NCI-H1436 (cell line): ENCODE measurements at places on chromosomes 3 and 15.

GRCh38 chr3:9715764-9716437, 12.3 kb downstream of the CPNE9 start:
- DNase-seq = no peak

- DNase-seq = no peak
These were observed 3.7 kb upstream of the TMED3 start for GRCh38 chr15:79307251-79307650.

DNA sequence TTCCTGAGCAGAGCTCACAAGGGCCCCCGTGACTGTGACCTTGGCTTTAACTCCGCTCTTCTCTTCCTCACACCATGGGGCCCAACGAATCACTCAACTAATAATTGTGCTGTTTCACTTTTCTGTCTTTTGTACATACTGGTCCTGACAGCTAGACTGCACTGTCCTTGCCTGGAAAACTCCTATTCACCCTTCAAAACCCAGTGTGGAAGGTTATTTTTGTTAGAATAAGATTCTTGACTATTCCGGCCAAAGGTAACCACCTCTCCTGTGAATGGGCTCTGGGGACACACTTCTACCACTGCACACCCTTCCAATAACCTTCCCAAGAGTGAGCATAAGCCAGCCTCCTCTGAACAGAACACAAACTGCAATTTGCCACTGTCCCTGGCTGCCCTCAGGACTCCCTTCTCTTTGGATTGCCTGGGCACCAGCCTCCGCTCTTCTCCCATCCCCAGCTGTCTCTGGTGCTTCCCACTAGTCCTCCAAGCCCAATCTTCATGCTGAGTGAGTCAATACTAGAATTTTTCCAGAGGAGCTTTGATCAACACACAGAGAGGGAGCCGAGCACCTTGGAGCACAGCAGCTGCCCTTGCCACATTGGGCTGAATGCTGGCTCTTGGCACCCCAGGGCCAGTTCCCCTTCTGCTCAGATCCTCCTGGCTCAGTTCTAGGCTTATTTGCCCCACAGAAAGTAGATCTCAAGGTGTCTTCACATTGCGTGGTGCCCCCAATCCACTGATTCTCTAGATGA, 2.1 kb downstream of the SCN5A start:
- no peak for DNase-seq

DNA sequence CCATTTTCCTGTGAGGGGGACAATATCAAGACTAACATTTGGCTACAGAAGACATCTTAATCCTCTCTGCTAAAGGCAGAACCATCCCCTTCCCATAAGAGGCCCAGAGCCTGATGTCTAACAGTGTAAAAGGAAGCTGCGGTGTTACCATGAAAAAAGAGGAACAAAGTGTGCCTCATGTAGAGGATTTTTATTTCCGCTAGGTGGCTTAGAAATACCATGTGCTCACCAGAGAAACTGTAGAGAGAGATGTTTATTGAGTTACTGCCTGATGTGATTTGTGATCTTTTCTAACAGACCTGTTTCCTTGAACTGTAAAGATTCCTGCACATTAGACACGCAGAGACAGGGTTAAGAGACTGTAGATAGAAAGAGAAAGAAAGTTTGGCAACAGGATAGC, 22.0 kb downstream of the OR5H15 start:
- DNase-seq = no peak

- no peak for DNase-seq
These were observed 328.5 kb upstream of the TLE3 start for GRCh38 chr15:70426096-70426821.

GRCh38 chr3:101884776-101885175, 35.5 kb downstream of the NFKBIZ start:
- no peak for DNase-seq

GRCh38 chr3:100274361-100274760, 13.6 kb downstream of the TBC1D23 start:
- no peak for DNase-seq

DNA sequence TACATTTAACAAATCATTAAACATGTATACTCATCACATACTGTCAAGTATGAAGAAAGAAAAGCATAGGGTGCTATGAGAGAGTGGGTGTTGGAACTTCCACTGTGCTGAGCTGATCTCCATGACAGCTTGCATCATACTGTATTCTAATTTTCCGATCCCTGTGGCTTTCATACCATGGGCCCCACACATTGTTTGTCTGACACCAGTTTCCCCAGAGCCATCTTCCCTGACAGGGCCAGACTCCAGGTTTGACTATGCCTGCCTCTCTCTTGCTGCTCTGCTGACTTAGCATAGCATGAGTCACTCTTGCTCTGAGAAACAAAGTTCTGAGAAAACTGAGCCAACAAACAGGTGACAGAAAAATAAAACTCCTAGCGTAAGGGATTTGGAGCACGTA, 37.0 kb upstream of the CASR start:
- DNase-seq = no peak

DNA sequence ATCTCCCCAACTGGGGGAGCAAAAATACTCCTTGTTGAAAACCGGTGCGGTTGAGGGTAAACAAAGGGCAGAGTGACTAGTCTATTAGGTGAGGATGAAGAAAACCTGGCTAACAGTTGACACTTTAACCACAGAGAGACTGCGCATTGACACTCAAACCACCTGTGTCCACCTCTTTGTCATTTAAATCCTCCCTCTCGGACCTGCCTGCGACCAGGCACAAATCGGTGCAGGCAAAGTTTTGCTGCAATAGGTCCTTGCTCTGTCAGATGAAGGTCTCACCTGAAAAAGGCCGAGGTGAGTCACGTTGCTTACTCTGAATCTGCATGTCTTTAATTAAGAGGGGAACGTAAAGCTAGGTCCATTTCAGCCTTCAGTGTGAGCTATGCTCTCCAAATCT, 494.1 kb upstream of the DPPA4 start:
- no peak for DNase-seq

DNA sequence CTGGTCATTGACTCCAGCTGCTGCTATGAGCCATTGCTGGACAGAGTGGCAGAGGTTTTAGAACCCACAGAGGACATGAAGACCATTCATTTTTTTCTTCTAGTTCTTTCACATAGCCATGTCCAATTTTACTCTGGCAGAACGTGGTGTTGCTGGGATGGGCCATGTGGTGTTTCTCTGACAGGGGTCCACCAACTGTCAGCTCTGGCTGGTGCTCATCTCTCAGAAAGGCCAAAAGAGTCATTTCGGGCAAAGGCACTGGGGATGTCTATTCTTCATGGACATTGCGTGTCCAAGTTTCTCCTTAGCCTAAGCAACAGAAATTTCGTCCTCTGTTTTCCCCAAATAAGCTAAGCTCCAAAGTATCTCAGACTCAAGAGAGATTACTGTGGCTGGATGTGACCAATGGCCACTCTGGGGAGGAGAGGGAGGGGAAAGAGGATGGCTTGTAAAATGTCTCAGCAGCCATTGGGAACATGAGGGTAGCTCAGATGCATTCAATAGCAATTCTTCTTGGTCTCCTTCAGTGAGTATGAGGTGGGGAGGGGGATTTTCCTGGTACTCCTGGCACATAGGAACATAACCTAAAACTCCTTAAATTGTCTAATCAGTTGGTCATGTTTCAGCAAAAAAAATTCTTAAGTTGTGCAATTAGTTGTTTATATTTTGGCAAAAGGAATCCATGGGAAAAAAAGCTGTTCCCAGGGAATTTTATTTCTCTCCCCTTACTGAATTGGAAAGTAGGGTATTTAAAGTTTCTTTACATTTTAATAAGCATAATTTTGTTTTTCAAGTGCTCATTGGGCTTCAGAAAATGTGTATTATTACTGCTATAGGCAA, 131.6 kb upstream of the MITF start:
- DNase-seq = no peak

DNA sequence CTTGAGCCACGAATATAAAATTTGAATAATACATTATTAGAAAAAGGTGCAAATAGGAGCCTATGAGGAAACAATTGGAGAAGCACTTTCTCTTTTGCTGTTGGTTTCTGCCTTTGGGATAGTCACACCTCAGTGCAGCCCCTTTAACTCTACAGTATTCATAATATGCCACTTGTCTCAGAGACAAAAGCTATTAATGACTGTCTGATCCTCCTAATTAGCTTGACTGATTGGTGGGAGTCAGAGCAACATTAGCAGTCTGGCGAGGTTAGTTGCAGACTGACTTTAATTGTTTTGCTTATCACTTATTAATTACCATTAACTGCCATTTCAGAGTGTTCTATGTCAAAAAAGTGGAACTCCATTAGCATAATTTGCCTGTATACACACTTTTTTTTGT, 225.0 kb upstream of the ARHGEF26 start:
- DNase-seq = no peak

DNA sequence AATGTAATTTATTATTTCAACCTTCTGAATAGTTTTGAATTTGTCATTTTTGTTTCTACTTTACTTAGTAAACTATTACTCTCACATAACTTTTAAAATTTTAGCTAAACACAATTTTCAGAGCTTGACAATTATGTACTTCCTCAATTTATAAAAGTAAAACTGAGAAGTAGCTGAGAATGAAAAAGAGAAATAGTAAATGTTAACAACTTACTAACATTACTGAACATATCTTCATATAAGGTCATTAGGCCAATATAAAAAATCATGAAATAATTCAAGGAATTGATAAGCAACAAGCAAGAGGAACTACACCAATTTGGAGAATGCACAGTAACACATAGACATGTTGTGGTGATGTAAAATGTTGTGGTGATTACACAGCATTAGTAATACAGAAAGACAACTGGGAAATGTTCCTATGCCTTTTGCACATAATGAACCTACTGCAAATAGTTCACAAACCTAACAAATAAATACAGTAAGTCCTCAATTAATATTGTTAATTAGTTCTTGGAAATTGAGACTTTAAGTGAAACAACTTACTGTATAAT, 137.9 kb downstream of the CBLB start:
- no peak for DNase-seq

DNA sequence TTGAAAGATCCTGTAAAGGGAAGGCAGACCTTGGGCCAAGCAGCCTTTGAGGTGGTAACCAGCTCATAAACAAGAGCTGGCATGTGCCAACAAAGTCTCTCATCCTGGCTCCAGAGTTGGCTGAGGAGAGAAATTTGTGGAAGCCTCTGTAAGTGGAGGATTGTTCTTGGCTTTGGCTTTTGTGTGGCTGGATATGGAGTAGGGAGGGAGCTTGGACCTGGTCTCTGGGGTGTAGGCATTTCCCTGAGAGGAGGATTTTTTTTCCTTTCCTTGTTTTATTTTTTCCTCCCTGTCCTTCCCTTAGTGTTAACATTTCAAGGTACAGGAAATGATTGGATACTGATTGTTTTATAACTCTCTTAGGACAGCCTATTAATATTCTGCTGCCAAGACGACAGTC, 60.8 kb downstream of the ZNF609 start:
- no peak for DNase-seq
